ENCODE measurements at places on chromosomes 1 and 21.

- DNase-seq, result no peak
Measured at GRCh38 chr1:23081376-23081775, 62.1 kb downstream of the KDM1A start.

DNA sequence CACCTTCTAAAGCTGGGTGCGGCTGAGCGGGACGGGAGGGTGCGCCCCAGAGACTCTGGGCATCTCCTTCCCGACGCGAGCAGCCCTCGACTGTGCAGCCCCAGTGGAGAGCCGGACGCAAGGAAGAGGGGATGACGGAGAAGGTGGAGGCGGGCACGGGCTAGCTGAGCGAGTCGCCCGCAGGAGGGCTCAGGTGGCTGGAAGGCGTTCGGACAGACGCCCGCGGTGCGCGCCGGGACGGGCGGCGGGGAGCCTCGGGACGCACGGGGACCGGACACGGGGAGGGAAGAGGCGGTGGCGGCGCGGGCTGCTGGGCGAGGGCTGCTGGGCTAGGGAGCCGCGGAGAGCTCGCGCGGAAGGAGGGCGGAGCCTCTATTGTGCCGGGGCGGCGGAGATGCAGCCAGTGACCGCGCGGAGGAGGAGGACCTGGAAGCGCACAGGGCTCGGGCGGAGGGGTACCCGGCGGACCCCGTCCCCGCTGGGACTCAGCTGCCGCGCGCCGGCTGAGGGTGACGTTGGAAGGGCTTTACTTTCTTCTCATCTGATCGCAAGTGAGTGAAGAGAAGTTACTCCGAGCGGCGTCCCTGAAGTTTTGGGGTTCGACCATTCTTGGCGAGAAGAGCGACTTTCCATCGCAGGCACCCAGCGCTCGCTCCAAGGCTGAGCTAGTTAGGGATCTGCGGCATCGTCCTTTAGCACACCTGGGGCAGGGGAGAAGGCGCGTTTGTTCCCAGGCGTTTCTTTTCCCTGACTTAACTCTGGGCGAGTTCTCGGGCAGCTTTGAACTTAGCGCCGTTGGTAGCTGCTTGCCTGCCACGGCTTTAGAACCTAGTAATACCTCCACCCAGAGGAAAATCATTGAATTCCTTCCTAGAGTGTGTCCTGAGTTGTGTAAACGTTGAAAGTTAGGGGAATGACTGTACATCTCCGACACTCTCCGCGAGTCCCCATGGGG is at the start of gene OLFML2B:
OLFML2B (minus strand) TSS at position 323 of the 955 bp plus-strand sequence. CDS start 439 bp downstream, outside the sequence.
- peak; percentile 94 for DNase-seq

- DNase-seq, result no peak
Measured at GRCh38 chr1:153933955-153934354, 11.2 kb upstream of the GATAD2B start.

DNA sequence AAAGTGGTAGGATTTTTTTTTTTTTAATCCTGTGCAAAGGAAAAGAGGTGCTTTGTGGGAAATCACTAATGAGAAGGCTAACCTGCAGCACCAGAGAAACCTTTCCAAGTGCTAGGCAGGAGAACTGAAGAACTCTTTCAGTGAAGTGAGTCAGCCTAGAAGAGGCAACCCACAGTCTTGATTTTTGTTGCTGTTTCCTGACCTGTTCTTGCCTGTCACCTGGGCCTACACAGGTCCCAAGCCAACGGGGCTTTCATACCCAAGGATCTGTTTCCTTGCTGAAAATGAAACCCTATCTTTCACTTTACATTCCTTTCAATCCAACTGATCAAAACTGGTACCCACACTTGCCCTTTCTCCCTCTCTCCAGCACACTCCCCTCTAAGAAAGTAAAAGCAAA is 7.1 kb upstream of the IKBKE start:
- DNase-seq, result no peak

GRCh38 chr1:8421721-8422120 is 103.8 kb downstream of the SLC45A1 start:
- no peak for DNase-seq

DNA sequence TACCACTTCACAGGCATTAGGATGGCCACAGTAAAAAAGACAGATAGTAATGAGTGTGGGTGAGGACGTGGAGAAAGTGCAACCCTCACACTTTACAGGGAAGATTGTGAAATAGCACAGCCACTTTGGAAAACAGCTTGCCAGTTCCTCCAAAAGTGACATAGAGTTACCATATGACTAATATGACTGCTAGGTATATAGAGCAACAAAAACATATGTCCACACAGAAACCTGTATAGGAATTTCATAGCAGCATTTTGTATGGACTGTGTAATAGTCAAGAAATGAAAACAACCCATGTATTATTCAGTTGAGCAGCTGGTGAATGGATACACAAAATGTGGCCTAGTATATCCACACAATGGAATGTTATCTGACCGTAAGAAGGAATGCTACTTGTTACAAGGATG is 30.4 kb upstream of the LBR start:
- no peak for DNase-seq

GRCh38 chr1:8663915-8664329 is 153.5 kb downstream of the RERE start:
- no peak for DNase-seq

DNA sequence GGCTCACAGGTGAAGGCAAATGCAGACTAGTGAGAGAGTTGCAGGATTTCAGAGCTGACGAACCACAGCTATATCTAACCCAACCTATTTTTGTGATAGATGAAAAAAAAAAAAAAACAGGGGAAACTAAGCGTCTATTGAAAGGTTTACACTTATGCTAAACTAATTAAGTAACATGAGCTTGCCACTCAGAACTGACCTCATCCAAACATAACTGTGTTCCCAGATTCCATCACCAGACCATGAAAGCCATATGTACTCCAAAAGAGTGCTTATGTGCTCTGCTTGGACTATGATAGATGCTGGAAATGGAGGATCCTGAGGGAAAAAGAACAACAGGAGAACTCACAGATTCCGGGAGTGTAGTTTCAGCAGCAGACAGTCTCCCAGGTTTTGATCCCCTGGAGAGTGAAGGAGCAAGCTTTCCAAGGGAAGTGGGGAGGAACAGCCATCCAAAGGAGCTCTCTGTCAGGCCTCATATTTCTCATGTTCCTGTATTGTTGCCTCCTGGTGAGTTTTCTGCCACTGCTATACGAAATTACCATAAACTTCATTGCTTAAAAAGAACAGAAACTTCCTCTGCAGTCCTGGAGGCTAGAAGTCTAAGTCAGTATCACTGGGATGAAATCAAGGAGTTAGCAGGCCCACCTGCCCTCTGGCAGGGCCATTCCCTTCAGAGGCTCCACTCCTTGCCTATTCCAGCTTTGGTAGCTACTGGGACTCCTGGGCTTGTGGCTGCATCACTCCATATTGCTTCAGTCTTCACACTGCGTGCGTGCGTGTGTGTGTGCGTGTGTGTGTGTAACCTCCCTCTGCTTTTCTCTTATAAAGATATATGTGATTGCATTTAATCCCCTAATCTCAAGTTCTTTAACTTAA is 38.1 kb downstream of the NIBAN1 start:
- DNase-seq, result no peak

DNA sequence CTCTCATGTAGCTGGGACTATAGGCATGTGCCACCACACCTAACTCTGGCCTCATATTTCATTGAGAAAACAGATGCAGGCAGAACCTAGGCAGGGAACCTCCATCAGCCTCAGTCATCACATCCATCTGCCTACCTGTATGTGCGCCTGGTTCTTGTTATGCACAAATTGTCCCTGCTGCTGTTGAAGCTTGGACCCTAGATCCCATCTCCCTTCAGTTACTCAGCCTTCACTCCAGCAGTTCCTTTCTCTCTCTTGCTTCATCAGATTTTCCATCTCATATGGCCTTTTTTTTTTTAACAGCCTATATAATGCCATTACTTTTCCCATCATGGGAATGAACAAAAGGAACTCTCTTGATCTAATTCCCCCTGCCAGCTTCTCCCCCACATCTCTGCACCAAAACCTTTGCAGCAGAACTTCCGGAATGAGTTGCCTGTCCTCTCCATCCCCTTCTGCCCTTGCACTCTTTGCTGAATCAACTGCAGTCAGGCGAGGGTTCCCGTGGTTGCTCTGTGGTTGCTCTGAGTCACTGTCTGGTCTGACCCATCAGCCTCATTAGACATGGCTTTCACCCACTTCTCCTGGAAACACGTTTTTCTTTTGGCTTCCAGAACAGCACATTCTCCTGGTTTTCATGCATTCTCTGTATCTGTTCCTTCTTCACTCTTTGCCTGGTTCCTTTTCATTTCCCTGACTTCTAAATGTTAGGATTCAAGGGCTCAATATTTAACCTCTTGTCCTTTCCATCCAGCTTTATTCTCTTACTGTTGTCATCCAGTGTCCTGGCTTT is 41.5 kb downstream of the UBE4B start:
- no peak for DNase-seq

- no peak for DNase-seq
Measured at GRCh38 chr1:58571616-58572015, 5.4 kb downstream of the TACSTD2 start.

- no peak for DNase-seq
Measured at GRCh38 chr1:170075186-170075585, 691 bp upstream of the KIFAP3 start.

GRCh38 chr21:35220301-35220700 is 171.2 kb upstream of the RUNX1 start:
- DNase-seq, result no peak

DNA sequence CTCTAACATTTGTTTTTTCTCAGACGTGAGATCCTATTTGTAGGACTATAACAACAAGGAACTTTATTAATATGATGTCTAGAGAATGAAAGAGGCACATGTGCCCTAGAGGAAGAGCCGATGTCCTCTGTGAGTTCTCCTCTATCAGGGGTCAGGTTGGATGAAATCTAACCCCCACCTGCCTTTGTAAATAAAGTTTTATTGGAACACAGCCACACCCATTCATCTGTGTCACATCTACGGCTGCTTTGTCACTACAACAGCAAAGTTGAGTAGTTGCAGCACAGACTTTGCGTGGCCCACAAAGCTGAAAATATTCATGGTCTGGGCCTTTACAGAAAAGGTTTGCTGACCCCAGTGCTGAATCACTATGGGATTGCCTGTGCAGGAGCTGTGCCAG is 571 bp upstream of the CAPN9 start:
- DNase-seq, result no peak

DNA sequence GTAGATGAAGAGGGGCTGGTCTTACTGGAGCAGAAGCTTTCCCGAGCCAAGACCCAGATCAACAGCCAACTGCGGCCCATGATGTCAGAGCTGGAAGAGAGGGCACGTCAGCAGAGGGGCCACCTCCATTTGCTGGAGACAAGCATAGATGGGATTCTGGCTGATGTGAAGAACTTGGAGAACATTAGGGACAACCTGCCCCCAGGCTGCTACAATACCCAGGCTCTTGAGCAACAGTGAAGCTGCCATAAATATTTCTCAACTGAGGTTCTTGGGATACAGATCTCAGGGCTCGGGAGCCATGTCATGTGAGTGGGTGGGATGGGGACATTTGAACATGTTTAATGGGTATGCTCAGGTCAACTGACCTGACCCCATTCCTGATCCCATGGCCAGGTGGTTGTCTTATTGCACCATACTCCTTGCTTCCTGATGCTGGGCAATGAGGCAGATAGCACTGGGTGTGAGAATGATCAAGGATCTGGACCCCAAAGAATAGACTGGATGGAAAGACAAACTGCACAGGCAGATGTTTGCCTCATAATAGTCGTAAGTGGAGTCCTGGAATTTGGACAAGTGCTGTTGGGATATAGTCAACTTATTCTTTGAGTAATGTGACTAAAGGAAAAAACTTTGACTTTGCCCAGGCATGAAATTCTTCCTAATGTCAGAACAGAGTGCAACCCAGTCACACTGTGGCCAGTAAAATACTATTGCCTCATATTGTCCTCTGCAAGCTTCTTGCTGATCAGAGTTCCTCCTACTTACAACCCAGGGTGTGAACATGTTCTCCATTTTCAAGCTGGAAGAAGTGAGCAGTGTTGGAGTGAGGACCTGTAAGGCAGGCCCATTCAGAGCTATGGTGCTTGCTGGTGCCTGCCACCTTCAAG is 57.3 kb downstream of the LAMC2 start:
- no peak for DNase-seq

DNA sequence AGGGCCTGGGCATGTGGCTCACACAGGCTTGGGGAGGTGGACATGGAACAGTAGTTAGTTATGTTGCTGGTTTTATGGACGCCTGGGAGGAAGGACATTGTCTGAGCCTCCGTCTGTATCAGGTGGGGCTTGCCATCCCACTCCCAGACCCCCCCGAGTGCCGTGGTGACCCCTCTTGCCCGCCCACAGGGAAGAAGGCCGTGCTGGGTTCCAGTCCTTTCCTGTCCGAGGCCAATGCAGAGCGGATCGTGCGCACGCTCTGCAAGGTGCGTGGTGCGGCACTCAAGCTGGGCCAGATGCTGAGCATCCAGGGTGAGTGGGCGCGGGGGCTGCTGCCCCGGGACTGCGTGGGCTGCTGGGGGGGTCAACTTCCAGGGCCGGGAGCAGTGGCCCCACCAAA is 41.7 kb downstream of the COQ8A start:
- DNase-seq, result no peak

DNA sequence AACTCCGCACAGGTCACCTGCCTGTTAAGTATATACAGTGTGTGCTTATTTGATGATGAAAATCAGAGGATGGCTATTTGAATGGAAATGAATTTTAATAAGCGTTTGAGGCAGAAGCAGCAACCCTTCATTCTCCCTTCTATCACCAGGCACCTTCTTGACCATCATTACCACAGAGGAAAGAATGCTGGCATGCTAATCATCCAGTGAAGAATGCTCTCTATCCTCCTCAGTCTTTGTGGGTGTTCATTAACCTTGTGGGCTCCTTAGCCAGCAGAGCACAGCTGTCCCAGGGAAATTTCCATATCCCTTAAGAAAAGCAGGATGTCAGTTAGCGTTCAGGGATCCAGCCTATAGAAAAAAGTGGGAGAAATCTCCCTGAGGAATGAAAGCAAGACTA is 428.0 kb upstream of the CAMK1G start:
- DNase-seq, result no peak

DNA sequence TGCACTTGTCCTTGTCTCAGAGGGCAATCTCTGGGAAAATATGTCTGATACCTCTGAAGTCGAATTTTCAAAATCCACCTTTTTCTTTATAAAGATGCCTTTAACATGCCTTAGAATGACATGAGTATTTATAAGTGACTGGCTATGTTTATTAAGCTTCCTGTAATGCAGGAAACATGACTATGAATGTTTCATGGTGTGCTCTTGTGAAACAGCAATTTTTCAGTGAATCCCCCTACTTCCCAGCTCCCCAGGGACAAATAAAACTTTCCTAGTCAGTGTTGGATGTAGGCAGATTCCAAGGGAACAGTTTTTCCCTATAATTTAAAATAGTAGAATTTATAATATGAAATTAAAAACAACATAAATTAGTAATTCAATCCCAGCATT is 437.0 kb downstream of the LMO4 start:
- no peak for DNase-seq

DNA sequence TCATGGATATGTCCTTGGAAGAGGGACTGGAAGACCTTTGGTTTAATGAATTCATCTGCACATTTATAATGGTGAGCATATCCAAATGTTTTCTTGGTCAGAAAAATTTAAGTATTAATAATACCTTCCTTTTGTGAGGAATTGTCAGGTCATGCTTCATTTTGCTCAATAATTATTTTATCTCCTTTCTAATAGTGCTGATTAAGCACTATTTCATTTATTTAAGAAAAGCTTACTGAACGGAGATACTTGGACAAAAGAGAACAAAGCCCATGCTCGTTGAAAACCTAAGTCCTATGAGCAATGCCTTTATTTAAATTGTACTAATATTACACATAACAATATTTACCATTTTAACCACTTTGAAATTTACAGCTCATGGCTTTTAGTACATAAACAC is 281.5 kb downstream of the PDE4B start:
- no peak for DNase-seq

- no peak for DNase-seq
Measured at GRCh38 chr1:114512595-114513280, 1.7 kb upstream of the TRIM33 start.

GRCh38 chr1:192801451-192801850 is 7.4 kb upstream of the RGS2 start:
- DNase-seq, result no peak
